Thoracic aorta (tissue), 2 donors: ENCODE measurements at places on chromosomes 7 and 10. TPM values are rescaled to one million over a fixed set of nuclear protein-coding genes. Genes with fewer than 3 reads are reported as not detected.

GRCh38 chr7:3229904-3230470 is 71.1 kb upstream of the SDK1 start:
- no peak for DNase-seq
- no peaks in the 10 kb centered on the region for H3K36me3 ChIP-seq
- no peaks in the 10 kb centered on the region for H3K27me3 ChIP-seq
- H3K27ac ChIP-seq, result no peak overlapping the region
- H3K4me3 ChIP-seq, result no peak overlapping the region

DNA sequence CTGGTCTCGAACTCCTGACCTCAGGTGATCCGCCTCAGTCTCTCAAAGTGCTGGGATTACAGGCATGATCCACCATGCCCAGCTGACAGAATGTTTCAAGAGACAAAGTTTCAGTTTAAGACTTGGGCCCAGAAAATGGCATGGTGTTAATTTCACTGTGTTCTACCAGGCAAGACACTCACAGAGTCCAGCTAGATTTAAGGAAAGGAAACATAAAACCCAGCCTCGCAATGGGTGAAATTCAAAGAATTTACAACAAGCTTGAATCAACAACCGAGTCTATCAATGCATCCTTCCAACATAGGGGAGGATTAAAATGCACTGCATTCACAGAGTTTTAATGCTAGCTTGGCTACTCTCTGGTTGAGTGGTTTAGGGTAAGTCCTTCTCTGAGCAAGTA is 764.0 kb downstream of the XPNPEP1 start:
- no peak overlapping the region for H3K4me3 ChIP-seq
- H3K27me3 ChIP-seq, result no peaks in the 10 kb centered on the region
- H3K4me1 ChIP-seq, result no peaks in the 10 kb centered on the region
- H3K27ac ChIP-seq, result no peak overlapping the region

Gene WEE2
- not detected for total RNA-seq

DNA sequence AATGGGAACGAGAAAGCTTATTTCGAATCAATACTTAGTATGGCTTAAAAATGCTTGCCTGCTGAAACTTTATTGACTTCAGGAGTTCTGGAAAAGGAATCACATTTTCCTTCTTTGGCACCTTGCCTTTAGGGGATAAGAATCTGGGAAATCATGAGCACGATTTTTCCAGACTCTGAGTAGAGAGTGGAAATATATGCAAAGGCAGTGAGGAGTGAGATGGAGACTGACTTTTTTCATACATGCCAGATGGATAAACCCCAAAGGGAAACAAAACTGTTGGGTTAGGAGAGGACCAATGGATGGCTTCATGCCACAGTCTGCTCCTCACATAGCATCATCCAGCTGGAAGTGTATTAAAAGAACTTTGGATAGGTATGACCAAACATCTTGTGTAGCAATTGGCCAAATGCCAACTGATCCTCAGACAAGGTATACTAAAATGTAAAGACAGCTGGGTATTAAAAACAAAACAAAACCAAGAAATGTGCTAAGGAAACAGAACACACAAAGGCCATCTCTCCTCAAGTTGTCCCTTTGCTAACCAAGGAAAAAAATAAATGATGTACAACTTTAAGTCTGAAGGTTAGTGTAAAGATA is 1.7 kb downstream of the COL28A1 start:
- no peaks in the 10 kb centered on the region for H3K36me3 ChIP-seq
- no peak for DNase-seq
- H3K27ac ChIP-seq, result no peak overlapping the region

DNA sequence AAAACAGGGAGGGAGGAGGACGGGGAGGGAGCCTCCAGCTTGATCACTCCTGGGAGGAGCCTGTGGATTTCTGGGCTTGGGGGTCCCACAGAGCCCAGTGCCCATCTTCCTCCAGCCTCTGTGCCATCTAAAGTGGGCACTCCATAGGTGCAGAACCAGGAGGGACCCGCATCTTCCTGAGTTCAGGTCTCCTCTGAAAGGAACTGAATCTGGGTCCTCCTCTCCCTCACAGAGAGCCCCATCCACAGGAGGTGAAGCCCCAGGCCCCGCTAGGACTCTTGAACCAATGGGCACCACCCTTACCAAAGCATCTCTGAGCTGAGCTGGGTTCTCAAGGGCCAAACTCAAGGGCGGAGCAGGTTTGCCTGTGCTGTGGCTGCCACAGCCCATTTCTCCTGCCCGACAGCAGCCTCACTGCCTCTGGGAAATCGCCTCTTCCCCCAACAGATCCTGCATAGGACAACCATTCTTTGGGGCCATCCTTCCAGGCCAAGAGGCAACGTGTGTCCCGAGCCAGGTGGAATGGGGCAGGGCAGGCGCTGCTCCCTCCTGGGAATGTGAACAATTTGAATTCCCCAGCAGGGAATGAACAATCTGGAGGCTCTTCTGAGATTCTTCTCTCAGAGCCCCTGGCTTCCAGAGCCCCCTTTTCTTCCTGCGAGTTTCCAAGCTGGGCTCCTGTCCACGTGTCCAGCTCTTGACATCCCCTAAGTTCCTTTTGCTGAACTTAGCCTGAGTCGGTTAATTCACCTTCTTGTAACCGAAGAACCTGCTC is 411.0 kb upstream of the FOXK1 start:
- no peak overlapping the region for H3K4me3 ChIP-seq
- H3K36me3 ChIP-seq, result peaks cover 3% of the 10 kb centered on the region
- no peaks in the 10 kb centered on the region for H3K27me3 ChIP-seq
- no peak overlapping the region for H3K27ac ChIP-seq

Gene ABHD11
- 2.5 TPM for total RNA-seq

- no peak for DNase-seq
- H3K27ac ChIP-seq, result no peak overlapping the region
- H3K36me3 ChIP-seq, result no peaks in the 10 kb centered on the region
- H3K4me3 ChIP-seq, result no peak overlapping the region
- no peaks in the 10 kb centered on the region for H3K27me3 ChIP-seq
Observed at GRCh38 chr7:22387583-22387982, 30.6 kb upstream of the RAPGEF5 start.

GRCh38 chr7:54995166-54995565 is 23.7 kb upstream of the EGFR start:
- H3K27ac ChIP-seq, result no peak overlapping the region
- H3K4me3 ChIP-seq, result no peak overlapping the region
- no peaks in the 10 kb centered on the region for H3K36me3 ChIP-seq
- H3K4me1 ChIP-seq, result no peaks in the 10 kb centered on the region

- peak overlapping the region; percentile 47 for H3K27ac ChIP-seq
- H3K4me3 ChIP-seq, result no peak overlapping the region
- H3K27me3 ChIP-seq, result no peaks in the 10 kb centered on the region
- peaks cover under 1% of the 10 kb centered on the region for H3K36me3 ChIP-seq
Observed at GRCh38 chr7:131007439-131008330, 273.7 kb upstream of the KLF14 start.

GRCh38 chr7:141515941-141516340 is 35.3 kb upstream of the AGK start:
- H3K27ac ChIP-seq, result no peak overlapping the region
- H3K36me3 ChIP-seq, result no peaks in the 10 kb centered on the region
- H3K27me3 ChIP-seq, result no peaks in the 10 kb centered on the region
- DNase-seq, result no peak

- no peak for DNase-seq
- no peak overlapping the region for H3K27ac ChIP-seq
- H3K27me3 ChIP-seq, result no peaks in the 10 kb centered on the region
- no peaks in the 10 kb centered on the region for H3K36me3 ChIP-seq
- H3K4me1 ChIP-seq, result no peaks in the 10 kb centered on the region
Observed at GRCh38 chr10:28463676-28464395, 69.1 kb upstream of the WAC start.

GRCh38 chr10:48453451-48454301 is 147.2 kb downstream of the MAPK8 start:
- H3K27me3 ChIP-seq, result no peaks in the 10 kb centered on the region
- no peaks in the 10 kb centered on the region for H3K4me1 ChIP-seq
- no peaks in the 10 kb centered on the region for H3K36me3 ChIP-seq
- no peak for DNase-seq

Gene CACNA2D1
- total RNA-seq, result 44.7 TPM

DNA sequence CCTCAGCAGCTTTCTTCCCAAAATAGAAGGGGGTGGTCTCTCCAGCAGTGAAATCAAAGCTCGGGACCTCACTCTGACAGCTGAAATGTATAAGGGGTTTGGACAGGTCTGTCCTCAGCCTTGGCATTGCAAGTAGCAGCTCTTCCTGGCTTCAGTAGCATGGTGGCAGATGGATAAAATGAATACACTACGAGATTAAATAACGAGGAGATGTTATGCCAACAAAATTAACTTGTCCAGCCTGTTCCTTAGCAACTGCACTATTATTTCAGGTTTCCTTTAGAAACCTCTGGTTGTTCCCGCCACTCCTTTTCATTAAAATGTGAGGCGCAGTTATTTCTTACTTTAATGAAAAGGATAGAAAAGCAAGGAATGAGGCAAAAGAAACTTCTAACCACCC is 24.9 kb downstream of the PRLHR start:
- no peaks in the 10 kb centered on the region for H3K36me3 ChIP-seq
- no peaks in the 10 kb centered on the region for H3K27me3 ChIP-seq
- H3K4me3 ChIP-seq, result no peak overlapping the region

GRCh38 chr7:136056651-136057231 is 79.6 kb upstream of the MTPN start:
- H3K4me3 ChIP-seq, result no peak overlapping the region
- no peaks in the 10 kb centered on the region for H3K36me3 ChIP-seq
- no peak overlapping the region for H3K27ac ChIP-seq
- no peaks in the 10 kb centered on the region for H3K4me1 ChIP-seq

- H3K4me3 ChIP-seq, result no peak overlapping the region
- no peak overlapping the region for H3K27ac ChIP-seq
- no peaks in the 10 kb centered on the region for H3K27me3 ChIP-seq
- no peaks in the 10 kb centered on the region for H3K36me3 ChIP-seq
- peaks cover 12% of the 10 kb centered on the region for H3K4me1 ChIP-seq
Observed at GRCh38 chr7:77888998-77889397, 90.4 kb downstream of the PHTF2 start.

GRCh38 chr7:35366167-35367155 is 112.6 kb upstream of the TBX20 start:
- no peak overlapping the region for H3K27ac ChIP-seq
- no peaks in the 10 kb centered on the region for H3K27me3 ChIP-seq
- H3K4me3 ChIP-seq, result no peak overlapping the region
- DNase-seq, result no peak
- H3K36me3 ChIP-seq, result no peaks in the 10 kb centered on the region

- no peak overlapping the region for H3K27ac ChIP-seq
- H3K4me1 ChIP-seq, result no peaks in the 10 kb centered on the region
- no peak overlapping the region for H3K4me3 ChIP-seq
- DNase-seq, result no peak
- no peaks in the 10 kb centered on the region for H3K27me3 ChIP-seq
Observed at GRCh38 chr7:124856299-124856888, 73.2 kb downstream of the POT1 start.

DNA sequence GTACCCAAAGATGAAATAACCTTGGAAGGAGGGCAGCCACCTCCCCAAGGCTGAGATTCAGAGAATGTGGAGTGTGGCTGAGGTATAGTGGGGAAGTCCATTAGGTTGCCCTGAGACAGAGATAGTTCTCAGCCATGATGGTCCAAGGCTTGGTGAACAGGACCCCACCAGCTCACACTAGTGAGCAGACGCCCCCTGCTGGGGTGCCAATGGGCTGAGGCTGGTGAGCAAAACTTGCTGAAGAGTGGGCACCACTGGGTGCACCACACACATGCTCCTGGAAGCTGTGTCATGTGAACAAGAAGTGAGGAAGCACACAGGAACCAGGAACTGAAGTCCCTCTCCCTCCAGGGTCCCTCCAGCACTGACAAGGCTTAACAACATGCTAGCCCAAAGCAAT is 8.9 kb downstream of the FBXL13 start:
- H3K4me3 ChIP-seq, result no peak overlapping the region
- no peaks in the 10 kb centered on the region for H3K36me3 ChIP-seq
- H3K4me1 ChIP-seq, result peaks cover 5% of the 10 kb centered on the region
- no peak overlapping the region for H3K27ac ChIP-seq
- no peak for DNase-seq

Gene VSTM4
- total RNA-seq, result 46.4 TPM
